ENCODE measurements at places on chromosomes 16 and 17.

GRCh38 chr16:83830769-83831455 lies 23.1 kb downstream of the HSBP1 start:
- DNase-seq = no peak

- no peak for DNase-seq
Observed at GRCh38 chr16:25941800-25942499, 250.2 kb downstream of the HS3ST4 start.

- DNase-seq = no peak
Observed at GRCh38 chr17:61309362-61310256, 90.0 kb upstream of the TBX2 start.

DNA sequence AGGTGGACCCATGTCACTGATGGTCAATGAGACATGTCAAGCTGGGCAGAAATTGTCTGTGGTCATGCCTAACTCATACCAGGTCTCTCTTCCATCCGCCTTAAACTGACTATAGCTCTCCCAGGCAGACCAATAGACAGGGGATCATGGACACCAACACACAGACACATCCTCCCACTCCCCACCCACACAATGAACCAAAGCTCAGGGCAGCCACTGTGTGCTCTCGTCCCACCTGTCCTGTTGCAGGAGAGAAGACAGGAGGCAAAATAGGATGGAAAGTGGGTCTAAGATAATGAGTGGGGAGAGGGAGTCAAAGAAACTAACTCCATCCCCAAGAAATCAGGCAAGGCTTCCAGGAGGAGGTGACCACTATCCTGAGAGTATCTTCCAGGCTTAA lies 3.2 kb downstream of the PYY start:
- DNase-seq = no peak
